SJSA1 (cell line): ENCODE measurements at places on chromosomes 13 and 19.

DNA sequence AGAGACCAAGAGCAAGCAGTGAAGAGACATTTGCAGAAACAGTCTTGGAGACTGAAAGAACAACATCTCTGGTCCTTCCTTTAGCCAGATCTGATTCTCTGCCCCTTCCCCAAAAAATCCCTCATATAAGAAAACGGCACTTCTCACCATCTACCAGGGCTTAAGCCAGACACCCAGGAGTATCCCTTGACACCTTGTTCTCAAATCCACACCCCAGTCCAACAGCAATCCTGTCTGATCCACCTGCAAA, 1.7 kb upstream of the PLEKHG2 start:
- no peak for DNase-seq

- no peak for DNase-seq
Observed at GRCh38 chr19:45128146-45128545, 32.6 kb downstream of the NKPD1 start.

DNA sequence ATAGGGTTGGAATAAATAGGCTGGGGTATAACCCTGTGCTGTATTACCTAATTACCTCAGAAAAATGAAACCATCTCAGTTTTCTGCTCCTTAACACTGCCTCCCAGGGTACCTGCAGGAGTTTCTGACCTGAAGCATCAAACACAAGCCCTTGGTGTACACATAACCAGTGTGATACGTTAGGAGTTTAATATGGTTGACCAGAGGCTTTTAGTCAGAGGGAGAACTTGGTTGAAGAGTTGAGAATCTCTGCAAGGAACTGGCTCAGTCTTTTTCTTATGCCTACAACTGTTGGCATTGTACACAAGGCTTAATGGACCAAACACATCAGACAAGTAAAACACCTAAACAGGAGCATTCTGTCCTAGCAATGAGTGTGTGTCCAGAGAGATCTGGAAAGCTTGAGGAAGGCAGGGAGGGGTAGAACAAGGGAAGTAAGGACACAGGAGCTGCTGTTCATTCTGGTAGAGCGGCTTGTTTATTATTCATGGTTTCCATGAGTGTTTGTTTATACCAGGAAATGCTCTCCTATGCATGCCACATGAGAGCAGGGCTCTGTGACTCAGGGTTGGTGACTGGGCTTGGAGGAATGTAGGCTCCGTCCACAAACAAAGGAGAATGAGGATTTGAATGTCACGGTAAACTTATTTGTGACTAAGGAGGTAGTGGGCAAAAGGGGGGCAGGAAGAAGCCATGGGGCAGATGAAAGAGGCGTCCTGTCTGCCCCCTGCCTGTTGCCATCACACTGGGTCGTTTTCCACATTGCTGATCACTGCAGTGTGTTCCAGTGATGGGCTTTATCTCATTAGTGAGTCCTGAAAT, 11.9 kb upstream of the SPATA13 start:
- DNase-seq, result peak; percentile 93

DNA sequence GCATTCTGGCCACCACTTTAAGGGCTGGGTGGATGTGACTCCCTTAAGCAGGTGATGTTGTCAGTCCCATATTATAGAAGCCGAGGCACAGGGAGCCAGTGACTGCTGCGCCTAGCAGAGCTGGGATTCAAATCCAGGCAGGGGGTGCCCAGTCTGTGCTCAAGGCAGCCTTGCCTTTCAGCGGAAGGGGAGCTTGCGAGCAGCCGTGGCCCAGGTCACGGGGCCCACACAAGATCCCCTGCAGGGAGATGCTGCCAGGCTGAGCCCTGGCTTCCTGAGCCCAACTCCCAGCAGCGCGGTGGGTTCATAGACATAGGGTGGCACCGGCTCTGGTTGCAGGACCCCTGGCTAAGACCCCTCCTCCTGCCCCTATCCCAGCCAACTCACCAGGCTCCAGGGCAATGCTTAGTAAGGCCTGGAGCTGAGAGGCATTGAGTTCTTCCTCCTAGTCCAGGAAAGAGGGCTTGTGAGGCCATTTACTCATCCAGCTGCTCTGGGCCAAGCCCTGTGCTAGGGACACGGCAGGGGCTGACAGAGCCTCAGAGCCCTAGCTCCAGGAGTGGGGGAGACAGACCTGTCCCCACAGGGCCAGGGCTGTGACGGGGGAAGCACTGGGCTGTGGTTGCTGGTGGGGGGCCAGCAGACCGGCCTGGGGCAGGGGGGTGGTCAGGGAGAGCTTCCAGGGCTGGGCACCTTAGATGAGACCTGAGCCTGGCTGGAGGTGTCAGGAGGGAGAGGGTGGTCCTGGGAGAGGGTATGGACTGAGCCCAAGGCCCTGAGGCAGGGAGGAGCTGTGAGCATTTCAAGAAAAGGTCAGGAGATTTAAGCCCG, 9.6 kb downstream of the CAPN12 start:
- no peak for DNase-seq

- no peak for DNase-seq
Observed at GRCh38 chr13:107271227-107271626, 703.3 kb upstream of the ARGLU1 start.

GRCh38 chr19:38869160-38869835, 8.8 kb downstream of the RINL start:
- DNase-seq, result no peak

DNA sequence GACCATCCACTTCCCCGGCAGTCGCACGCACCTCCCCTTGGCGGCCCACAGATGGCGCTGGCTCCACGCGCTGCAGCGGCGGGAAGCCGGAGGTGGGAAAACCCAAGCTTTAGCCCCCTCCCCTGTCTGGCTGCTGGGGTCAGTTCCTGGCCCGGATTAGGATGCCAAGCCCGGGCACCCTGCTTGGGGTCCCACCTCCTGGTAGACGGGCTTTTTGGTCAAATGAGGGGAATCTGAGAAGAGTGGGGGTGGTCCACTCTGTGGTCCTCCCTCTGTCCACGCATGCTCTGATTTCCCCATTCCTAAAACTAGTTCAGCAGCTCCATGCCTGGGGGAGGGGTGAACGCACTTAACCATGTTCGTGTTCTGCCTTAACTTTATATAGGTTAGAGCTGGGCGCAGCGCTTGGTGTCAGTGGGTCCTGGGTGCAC, 8.1 kb upstream of the ADGRE2 start:
- DNase-seq, result no peak

DNA sequence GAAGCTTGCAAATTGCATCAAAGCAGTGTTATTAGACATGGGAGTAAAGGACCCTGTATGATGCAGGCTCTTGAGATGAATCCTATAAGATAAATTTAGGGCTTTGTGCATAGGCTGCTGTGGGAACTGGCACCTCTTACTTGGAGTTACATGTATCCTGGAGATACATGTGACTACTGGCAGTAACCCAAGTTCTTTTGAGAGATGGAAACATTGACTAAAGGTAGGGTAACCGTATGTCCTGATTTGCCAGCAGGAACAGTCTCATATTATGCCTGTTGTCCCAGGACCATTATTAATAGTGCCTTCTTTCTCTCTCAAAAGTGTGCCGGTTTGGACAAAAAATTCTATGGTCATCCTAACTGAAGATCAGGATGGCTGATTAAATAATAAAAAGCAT, 195.4 kb downstream of the LACC1 start:
- DNase-seq, result no peak

GRCh38 chr13:45847554-45848224, 3.9 kb downstream of the SIAH3 start:
- no peak for DNase-seq

- no peak for DNase-seq
Observed at GRCh38 chr13:29175250-29175873, 355.2 kb downstream of the MTUS2 start.

DNA sequence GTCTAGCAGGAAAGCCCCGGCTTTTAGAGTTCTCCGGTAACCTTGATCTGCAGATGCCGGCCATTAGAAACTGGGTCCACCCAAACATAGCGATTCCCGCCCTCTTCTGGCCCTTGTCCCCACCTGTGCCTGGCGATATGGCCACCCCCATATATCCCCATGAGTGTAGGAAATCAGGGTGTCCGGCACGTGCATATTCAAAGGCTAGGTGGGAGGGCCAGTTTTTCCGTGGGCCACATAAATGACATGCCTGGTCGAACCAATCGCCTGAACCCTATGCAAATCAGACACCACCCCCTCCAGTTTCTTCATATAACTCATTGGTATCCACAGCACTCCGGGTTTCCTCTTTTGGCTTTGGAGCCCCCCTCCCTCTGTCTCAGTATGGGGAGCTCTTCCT, 37.4 kb downstream of the ERICH4 start:
- no peak for DNase-seq

DNA sequence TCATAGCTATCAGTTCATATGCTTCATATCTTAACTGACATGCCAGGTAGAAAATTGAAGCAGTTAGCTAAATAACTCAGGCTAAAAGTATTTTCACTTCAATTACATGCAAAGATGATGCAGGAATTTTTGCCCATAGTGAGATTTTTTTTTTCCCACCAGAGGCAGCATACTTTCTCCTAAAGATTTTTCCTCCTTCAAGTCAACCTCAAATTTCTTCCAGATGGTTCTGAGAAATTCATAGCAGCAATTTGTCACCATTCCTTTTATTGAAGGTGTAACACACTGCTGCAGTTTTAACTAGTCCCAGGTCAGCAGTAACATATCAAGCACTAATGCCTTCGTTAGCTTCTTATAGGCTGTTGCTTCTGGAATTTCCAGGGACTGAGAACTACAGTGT, 141.9 kb downstream of the SUCLA2 start:
- no peak for DNase-seq

DNA sequence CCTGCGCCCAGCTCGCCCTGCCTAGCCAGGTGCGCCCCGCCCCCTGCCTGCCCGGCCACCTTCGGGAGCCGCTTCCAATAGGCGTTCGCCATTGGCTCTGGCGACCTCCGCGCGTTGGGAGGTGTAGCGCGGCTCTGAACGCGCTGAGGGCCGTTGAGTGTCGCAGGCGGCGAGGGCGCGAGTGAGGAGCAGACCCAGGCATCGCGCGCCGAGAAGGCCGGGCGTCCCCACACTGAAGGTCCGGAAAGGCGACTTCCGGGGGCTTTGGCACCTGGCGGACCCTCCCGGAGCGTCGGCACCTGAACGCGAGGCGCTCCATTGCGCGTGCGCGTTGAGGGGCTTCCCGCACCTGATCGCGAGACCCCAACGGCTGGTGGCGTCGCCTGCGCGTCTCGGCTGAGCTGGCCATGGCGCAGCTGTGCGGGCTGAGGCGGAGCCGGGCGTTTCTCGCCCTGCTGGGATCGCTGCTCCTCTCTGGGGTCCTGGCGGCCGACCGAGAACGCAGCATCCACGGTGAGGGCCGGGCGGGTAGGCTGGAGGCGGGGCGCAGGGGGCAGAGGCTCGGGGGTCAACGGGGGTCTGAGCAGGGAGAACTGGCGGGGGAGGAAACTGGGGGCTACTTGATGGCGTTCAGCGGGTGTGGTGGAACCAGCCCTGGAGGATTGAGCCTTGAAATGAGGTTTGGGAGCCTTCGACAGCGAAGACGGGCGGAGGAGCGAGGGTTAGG, at the start of gene SPINT2:
Gene SPINT2, plus strand, starts transcription at position 88 of the 727 bp plus-strand sequence. Its CDS starts 320 bp downstream, at position 408.
- no peak for DNase-seq

GRCh38 chr13:40161931-40162330, 504.5 kb downstream of the FOXO1 start:
- DNase-seq, result no peak

GRCh38 chr19:35868823-35869326, 501 bp downstream of the APLP1 start:
- no peak for DNase-seq

DNA sequence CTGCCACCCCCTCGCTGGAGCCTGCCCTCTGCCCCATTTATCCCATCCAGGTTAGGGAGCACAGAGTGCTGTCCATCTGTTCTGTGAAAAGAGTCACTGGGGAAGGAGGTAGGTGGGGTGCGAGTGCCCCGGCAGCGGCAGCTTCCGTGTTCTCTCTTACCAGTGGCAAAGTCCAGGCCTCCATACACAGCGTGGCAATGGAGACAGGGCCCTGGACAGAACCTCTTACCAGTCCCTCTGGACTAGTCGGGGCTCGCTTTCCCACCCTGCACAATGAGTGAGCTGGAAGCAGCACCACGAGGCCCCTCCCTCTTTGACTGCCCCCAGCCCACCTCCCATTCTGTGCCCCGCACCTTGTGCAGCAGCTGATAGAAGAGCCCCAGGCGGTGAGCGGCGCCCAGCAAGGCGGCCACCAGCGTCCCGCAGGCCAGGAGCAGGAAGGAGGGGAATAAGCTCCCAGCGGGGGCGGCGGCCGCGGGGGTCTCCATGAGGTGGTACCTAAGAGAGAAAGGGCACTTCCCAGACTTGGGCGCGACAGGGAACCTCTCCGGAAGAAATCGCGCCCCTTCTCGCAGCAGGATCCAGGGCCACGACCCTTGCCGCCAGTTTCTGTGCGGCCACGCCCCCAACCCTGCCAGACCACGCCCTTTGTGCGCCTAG, 17.5 kb downstream of the SYDE1 start:
- DNase-seq, result no peak

- no peak for DNase-seq
Observed at GRCh38 chr19:2668175-2668763, 34.2 kb downstream of the GNG7 start.

- DNase-seq, result no peak
Observed at GRCh38 chr13:97342136-97342535, 91.8 kb upstream of the RAP2A start.

- DNase-seq, result no peak
Observed at GRCh38 chr19:46409191-46409590, 4.2 kb downstream of the CCDC8 start.

- no peak for DNase-seq
Observed at GRCh38 chr19:5897189-5897969, 6.2 kb downstream of the NDUFA11 start.

DNA sequence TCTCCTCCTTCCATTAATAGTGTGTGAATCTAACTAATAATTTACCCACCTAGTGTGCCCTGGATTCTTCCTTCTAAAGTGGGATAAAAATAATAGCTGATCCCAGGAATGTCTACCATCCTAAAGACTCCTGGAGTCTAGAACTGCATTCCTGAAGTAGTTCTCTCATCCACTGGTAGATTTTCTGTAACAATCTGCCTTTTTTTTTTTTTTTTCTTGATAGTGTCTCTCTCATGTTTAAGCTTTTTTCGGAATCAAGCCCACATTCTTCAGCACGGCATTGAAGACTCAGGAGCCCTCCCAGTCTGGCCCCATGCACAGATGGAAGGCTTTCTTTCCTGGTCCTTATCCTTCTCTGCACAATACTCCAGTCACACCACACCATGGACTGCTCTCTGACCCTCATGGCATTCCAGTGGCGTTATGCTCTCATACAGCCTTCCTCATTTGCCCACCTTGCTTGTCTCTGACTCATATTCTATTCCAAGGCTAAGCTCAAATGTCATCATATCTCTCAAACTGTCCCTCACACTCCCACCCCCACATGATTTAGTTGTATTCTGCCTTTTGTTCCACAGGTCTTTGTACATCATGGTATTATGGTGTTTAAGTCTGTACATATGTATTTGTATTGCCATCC, 68.7 kb upstream of the FRY start:
- no peak for DNase-seq

- DNase-seq, result peak; percentile 66
Observed at GRCh38 chr13:114064450-114065140, 67.8 kb downstream of the RASA3 start.

DNA sequence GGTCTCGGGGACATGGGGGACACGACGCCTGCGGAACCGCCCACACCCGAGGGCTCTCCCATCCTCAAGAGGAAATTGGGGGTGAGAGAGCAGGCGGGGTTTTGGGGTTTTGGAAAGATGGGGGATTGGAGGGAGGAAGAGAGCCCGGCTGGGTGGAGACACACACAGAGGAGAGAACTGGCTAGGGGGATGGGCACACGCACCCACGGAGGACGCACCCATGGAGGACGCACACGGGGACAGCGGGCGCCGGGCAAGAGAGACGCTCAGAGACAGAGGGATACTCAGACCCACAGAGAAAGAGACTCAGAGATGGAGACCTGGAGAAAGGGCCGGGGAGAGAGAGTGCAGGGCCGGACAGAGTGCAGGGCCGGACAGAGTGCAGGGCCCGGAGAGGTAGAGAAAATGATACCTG, 52.1 kb downstream of the MAP4K1 start:
- no peak for DNase-seq

- no peak for DNase-seq
Observed at GRCh38 chr19:1288833-1289685, 3.4 kb downstream of the EFNA2 start.
